Adipocyte (in vitro differentiated cells): ENCODE measurements at places on chromosomes 1 and 21.

DNA sequence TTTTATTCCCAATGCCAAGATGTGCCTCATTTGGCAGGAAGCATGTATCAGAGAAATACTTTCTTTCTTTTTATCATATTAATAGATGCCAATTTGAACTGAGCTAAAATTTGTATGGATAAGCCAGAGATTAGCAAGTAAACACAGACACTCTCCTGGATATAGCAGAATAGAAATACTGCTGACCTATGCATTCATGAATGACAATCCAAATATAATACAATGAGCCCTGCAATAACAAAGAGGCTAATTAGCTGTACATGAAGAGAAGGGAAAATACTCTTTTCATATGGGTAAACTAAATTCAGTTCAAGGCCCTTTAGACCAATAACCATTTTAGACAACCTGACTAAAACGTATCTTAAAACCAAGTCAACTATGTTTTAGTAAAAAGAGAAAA is 388.1 kb upstream of the NR5A2 start:
- no peak for DNase-seq

DNA sequence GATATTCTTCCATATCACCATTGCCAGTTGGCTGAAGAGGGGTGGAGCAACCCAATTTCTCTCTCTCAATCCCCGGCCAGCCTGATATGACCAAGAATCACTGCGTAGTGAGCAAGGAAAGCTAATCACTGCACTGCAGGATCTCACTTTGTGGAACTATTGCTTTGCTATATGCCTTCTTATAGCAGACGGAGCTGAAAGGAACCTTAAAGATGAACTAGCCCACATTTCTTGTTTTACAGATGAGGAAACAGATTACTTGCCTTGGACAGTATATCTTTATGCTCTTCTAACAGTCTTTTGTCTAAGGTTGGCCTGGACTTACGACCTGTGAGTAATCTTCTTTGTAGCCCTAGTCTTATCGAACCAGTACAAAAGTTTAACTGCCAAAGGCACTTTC is 7.6 kb downstream of the APOBEC4 start:
- no peak for DNase-seq

DNA sequence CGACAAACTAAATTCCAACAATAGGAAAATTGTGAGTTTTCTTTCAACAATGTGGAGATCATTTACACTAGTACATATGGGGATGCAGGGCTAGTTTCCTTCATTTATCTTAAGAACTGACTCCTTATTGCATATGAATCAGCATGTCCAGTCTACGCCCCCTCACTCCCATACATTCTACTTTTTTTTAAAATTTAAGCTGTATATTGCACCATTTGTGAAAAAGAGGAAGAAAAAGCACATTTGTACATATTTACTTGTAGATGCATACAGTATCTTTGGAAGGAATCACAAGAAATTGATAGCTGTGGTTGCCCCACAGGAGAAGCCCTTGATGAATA is 15.9 kb downstream of the VPS26C start:
- no peak for DNase-seq

GRCh38 chr1:232017759-232018158 is 391.2 kb downstream of the DISC1 start:
- DNase-seq = no peak

- DNase-seq = peak; percentile 81
These were observed 34.2 kb upstream of the JUN start for GRCh38 chr1:58818075-58818474.

GRCh38 chr1:151714820-151715725 is 1.5 kb downstream of the CELF3 start:
- no peak for DNase-seq

- DNase-seq = no peak
These were observed 21.1 kb upstream of the VTCN1 start for GRCh38 chr1:117231748-117232373.

DNA sequence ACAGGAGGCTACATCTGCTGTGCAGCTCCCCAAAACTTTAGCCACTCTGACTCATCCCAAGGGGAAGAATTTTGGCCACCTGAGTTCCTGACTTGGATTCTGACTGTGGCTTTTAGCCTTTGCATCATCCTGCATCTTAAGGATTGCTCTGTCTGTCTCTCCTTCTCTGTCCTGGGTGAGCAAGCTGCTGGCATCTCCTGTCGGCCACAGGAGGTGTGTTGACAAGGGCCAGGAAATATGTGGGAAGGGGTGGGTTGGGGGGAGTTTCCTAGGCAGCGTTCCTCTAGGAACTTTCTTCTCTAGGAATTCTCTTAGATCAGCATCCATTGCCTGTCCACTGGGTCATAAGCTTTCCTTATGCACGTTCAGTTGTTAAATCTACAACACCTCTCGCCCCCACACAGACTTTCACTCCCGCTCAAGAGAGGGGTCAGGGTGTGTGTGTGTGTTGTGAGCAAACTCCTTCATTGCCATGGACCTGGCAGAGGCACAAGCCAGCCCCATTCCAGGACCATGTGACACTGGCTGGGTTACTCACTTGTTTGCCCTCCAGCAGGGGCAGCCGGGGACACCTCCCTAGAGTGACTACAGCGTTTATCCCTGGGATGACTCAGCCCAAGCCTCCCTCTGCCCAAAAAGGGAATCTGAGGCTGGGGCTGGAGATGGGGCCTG is 145.0 kb upstream of the DUSP10 start:
- DNase-seq = peak; percentile 93

DNA sequence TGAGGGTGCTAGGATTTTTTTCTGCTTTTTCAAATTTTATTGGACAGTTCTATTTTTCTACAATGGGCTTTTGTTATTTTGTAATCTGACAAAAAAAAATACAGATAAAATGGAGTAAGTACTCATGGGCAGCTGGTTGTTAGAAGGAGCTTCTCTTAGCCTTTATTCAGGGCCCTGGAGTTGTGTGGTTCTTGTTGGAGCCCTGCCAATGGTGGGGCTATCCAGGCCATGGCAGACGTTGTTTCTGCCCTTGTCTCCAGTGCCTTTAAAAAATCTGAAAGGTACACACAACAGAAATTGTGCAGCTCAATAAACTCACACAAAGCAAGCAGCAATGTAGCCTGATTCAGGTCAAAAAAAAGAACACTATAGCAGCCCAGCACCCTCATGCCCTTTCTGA is 153.5 kb upstream of the GALNT2 start:
- DNase-seq = no peak

- no peak for DNase-seq
These were observed 107.8 kb upstream of the TARDBP start for GRCh38 chr1:10904396-10905358.

- peak; percentile 27 for DNase-seq
These were observed 57.9 kb upstream of the KCNE2 start for GRCh38 chr21:34305605-34306604.

DNA sequence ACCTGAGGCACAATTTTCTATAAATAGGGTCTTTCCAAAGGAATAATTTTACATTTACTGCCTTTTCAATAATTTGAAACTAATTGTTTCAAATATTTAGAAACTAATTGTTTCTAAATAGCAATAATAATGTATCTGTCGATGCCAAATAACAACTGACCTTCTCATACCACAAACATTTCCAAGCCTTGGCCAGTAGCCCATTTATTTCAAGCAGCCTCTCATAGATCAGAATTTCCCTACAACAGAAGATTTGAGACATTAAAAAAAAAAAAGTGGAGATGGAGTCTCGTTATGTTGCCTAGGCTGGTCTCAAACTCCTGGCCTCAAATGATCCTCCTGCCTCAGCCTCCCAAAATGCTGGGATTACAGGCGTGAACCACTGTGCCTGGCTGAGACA is 2.1 kb upstream of the GFI1 start:
- DNase-seq = no peak

- peak; percentile 73 for DNase-seq
These were observed 28.1 kb upstream of the TXLNA start for GRCh38 chr1:32151319-32151787.

- no peak for DNase-seq
These were observed 22.8 kb upstream of the C1orf174 start for GRCh38 chr1:3922851-3923250.

DNA sequence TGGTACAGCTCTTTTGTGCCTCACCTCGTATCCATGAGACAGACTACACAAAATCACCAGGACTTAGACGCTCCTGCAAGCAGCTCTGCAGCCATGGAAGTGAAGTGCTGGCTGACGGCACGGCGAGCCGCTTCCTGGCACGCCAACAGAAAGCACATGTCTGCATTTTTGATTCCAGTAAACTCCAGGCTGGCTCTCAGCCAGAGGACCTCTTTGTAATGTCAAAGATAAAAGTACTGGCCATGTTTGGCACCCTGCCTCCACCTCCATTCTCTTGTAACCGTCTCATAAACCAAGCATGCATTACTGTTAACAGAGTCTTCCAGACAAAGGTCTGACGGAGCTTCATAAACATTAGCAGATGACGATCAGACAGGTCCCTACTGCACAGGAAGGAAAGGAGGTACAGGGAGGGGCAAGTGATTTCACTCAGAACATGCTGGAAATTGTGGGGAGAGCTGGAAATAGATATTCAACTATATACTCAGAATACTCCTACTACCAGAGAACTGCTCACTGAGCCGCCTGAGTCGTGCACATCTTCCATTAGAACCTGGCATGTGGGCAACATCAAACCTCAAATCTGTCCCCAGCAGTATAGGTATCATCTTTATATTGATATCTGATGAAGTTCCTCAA is 632.0 kb downstream of the SMYD3 start:
- peak; percentile 96 for DNase-seq

DNA sequence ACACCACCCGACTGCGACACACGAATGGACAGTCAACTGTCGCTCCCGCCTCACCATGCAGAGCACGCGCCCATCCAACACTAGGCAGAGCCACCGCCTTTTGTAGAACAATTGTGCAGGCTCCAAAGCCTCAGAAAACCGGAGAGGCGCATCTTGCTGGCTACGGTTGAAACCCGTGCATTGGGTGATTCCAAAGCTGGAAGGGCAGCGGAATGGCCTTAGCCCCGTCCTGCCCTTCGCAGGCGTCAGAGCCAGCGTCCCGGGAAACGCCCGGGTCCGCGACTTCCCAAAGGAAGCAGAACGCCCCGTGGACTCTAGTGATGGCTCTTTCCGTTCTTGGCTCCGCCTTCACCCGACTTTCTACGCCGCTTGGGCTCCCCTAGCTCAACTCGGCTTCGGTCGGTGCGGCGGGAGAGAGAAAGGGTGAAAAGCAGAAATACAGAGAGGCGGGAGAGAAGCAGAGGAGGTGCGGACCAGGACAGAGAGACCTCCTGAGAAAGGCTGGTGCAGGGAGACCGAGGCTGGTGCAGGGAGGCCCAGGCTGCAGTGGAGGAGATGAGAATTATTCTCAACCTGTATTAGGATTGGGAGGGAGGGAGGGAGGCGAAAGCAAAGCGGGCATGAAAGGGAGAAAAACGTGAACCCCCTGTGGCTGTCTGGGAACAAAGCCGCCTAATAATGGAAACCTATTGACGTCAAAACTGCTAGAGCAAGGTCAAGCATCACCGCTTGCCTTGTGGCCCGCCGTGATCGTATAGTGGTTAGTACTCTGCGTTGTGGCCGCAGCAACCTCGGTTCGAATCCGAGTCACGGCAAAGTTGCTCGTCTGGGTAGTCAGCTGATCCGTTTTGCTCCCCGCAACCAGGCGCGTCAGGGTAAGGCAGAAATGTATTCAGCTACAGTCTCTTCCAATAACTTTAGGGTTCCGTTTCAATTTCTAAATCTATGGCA is 99.5 kb downstream of the PRKAB2 start:
- peak; percentile 51 for DNase-seq

- DNase-seq = no peak
These were observed 6.1 kb downstream of the ETV3 start for GRCh38 chr1:157132111-157132510.

DNA sequence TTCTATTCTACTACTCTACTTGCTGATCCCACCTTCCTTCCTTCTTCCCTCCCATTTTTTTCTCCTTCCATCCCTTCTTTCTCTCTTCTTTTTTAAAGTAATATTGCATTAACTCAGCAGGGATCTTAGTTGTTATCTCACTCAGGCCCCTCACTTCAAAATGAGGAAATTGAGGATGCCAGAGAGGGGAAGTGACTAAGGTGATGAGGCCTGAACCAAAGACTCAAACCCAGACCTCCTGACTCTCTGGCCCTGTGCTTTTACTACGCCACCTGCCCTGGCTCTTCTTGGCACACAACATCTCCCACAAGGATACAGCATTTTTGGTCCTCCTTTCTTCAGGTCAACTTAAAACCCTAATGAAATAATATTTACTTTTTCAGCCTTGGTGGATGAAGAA is 151.7 kb upstream of the ZNF648 start:
- no peak for DNase-seq

- peak; percentile 8 for DNase-seq
These were observed 424.5 kb upstream of the DAB1 start for GRCh38 chr1:57848406-57848805.

DNA sequence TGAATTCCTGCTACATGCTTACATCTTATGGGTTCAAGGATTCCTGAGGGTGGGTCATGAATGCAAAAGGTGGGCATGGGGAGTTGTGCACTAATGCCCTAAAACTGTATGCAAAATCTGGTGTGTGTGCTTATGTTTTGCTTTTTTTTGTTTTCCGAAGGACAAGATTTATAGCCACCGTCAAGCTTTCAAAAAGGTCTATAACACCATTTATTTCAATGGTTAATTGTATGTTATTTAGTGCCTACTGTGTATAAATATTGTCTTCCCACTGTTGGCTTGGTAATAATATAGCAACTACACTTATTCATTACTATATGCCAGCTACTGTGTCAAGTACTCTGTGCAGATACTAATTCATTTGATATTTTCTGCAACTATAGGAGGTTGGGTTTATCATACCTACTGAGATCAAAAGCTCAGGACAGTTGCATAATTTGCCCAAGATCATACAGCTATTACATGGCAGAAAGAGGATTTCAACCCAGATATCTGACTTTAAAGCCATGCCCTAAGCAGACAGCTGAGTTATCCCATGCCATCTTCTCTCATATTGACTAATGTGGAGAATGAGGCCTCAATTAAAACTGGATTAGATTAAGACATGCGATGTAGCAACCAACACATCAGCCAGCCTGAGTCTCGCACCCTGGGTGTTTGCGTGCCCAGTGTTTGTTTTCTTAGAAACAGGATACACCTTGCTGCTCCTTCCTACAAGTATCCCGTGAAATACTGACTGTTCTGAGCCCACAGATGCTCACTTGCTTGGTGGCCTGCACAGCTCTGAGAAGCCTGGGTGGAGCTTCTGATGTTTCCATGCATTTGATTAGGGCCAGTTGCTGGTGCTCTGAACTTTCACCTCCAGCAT is 34.6 kb downstream of the GADD45A start:
- DNase-seq = no peak

DNA sequence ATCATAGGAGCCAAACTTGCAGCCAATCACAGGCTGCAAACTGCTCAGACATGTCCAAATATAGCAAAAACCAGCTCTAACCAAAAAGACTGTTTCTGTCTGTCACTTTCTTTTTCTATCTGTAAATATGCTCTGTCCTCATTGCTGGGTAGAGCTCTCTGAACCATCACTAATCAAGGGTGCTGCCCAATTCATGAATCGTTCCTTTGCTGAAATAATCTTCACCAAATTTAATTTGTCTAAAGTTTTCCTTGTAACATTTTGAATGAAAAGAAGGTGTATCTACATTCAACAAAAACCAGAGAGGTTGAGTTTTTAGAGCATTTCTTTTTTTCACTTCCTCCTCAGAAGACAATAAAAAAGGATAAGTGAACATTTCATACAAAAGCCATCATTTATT is 1221.7 kb upstream of the ADGRL2 start:
- no peak for DNase-seq

- DNase-seq = no peak
These were observed 101.5 kb upstream of the RAB4A start for GRCh38 chr1:229169399-229169798.
